GM10248 (cell line): ENCODE measurements at places on chromosomes 5 and 9.

DNA sequence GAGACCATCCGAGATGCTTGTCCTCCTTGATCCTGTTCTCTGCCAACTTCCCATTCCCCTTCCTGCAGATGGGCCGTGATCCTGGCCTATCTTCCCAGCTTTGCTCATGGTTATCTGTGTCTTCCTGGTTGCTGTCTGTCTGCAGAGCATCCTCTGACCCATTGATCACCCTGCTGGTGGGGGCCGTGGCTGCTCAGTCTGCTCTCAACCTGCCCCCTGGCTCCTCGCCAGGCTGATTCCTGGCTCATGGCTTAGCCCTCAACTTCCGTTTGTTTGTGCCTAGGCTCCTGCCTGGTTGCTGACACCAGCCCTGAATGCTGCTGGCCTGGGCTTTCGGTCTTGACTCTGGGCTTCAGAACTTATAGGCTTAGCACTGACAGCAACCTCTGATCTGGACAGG lies 67.1 kb upstream of the SMIM15 start:
- DNase-seq = no peak

- no peak for DNase-seq
These were observed 417 bp downstream of the SRD5A1 start for GRCh38 chr5:6633469-6634245.

- DNase-seq = peak; percentile 34
These were observed 476.4 kb downstream of the KDM4C start for GRCh38 chr9:7234144-7234543.

DNA sequence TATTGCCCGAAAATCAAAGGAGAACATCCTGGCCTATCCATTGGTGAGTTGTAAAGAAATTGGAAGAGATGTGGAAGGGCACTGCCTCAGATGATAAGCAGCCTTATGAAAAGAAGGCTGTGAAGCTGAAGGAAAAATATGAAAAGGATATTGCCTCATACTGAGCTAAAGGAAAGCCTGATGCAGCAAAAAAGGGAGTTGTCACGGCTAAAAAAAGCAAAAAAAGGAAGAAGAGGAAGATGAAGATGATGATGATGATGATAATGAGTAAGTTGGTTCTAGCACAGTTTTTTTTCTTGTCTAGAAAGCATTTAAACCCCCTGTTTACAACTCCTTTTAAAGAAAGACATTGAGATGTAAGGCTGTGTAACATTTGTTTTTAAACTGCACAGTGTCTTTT lies 59.8 kb upstream of the ZBED3 start:
- no peak for DNase-seq

- no peak for DNase-seq
These were observed 8.1 kb downstream of the TNFAIP8 start for GRCh38 chr5:119363936-119364335.

DNA sequence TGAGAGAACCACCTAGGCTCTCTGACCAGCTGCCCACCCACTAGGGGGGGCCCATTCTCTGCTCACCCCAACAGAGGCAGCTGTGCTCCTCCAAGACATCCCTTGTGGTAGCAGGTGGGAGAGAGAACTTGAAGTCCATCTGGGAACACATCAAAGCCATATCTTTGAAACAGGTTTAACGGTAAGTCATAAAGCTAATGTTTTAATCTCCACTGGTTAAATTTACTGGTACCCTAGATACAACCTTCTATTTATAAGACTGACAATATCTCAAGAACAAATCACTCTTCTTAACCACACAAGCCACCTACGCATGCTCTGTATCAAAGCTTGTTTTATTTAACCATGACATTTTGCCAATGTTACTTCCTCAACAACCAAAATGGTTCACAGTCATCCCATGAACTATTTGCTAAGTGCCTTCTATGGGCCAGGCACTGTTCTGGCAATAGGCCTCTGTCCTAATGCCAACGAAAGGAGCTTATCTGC lies 20.4 kb downstream of the AUH start:
- DNase-seq = no peak

DNA sequence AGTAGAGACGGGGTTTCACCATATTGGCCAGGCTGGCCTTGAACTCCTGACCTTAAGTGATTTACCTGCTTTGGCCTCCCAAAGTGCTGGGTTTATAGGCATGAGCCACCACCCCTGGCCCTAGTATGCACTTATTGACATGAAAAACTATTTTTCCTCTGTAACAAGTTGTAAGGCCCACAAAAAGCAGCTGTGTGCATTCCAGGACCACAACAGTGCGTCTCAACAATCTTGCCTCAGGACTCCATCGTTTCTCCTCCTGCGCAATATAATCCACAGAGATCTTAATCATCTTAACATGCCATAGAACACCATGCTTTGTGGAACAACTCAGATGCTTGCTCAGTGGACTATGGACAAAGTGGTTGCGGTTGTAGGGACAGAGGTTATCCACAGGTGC lies 10.2 kb downstream of the OR2V1 start:
- no peak for DNase-seq

- no peak for DNase-seq
These were observed 18.0 kb downstream of the IARS1 start for GRCh38 chr9:92275541-92275940.

GRCh38 chr5:133295520-133295919 lies 243.7 kb downstream of the HSPA4 start:
- no peak for DNase-seq

GRCh38 chr9:100466829-100467221 lies 6.1 kb upstream of the TMEFF1 start:
- DNase-seq = no peak
